ENCODE measurements at places on chromosomes 7 and 10.

GRCh38 chr10:79140085-79140793, 71.5 kb downstream of the ZMIZ1 start:
- no peak for DNase-seq

GRCh38 chr10:128498746-128499145, 372.5 kb upstream of the MKI67 start:
- DNase-seq: no peak

DNA sequence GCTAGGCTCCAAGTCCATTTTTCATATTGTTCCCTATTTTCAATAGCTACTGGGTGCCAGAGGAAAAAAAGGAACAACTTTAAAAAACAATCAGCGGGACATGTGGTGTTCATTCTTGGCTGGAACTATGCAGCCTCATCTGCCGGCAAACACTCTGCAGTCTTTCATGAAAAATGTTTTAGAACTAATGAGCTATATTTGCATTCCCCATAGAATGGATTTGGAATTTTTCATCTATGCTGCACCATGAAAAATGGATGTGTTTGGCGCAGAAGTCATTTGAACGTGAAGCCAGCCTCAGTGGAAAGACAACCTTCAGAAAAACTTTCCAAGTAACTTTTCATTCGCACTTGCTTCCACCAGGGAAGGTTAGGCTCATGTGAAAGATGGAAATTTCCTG, 270.5 kb downstream of the SKAP2 start:
- no peak for DNase-seq

- DNase-seq: no peak
Observed at GRCh38 chr7:158257516-158258410, 329.9 kb downstream of the PTPRN2 start.

GRCh38 chr7:79465551-79465950, 12.1 kb upstream of the MAGI2 start:
- no peak for DNase-seq

DNA sequence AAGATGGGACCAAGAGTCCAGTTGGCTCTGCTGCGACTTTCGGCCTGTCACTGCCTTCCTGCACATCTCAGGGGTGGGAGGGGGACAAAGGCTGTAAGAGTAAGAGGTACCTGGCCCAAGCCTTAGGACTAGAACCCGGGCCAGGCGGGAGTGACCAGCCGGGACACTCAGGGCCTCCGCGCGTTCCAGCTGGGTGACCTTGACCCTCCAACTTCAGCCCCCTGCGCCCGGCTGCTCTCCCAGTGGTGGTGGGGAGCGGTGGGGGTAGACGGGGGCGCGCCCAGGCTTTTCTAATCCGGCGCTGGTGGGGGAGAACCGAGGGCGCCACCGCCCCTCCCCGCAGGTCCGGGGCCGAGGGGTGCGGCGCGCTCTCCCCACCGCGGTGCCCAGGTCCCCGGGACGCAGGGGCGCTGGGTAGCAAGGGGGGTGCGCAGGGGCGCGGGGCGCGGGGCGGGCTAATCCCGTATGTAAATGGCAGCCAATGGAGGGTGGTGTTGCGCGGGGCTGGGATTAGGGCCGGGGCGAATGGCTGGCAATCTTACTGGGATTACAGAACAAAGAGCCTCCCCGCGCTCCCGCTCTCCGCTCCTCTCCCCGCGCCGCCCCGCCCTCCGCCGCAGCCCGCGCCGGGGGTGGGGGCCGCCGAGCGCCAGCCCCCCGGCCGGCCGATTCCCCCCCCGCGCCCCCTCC, at the start of gene GTF2IRD1:
Gene GTF2IRD1, plus strand, starts transcription at position 585 of the 690 bp plus-strand sequence. CDS start 54,175 bp downstream, outside the sequence.
- DNase-seq: peak; percentile 58

GRCh38 chr10:80477813-80478212, 23.7 kb downstream of the TSPAN14 start:
- DNase-seq: no peak

GRCh38 chr7:128091106-128091505, 59.9 kb upstream of the LRRC4 start:
- no peak for DNase-seq

DNA sequence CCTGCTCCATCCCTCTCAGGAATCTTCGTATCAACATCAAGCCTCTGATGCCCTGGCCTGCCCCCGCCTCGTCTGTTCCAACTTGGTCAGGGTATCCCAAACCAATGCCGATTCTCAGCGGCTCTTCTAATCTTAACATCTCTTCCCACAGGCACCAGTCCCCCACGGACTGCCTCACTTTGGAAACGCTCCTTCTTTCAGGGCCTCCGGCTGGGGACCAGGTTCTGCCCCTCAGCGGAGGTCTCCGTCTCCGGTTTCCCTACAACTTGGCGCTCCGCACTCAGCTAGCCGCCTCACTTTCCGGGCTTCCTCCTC, 488 bp downstream of the ABCF2 start:
- no peak for DNase-seq

DNA sequence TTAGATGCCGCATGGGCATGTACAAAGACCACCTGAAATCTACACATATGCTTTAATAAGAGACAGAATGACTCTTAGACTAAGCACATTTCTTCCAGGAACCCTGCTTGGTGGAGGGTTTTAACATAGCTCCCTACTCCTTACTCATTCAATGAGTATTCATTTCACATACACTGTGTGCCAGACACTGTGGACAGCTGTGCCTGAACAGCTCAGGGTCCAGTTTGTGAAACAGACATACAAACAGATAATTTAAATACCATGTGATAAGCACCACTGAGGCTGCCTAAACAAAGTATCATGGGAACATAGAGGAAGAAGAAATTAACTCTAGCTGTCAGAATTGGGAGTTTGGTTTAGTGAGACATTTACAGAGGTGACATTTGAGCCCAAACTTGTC, 65.2 kb upstream of the ITPRID1 start:
- no peak for DNase-seq

- no peak for DNase-seq
Observed at GRCh38 chr7:106065575-106066500, 46.3 kb downstream of the SYPL1 start.

DNA sequence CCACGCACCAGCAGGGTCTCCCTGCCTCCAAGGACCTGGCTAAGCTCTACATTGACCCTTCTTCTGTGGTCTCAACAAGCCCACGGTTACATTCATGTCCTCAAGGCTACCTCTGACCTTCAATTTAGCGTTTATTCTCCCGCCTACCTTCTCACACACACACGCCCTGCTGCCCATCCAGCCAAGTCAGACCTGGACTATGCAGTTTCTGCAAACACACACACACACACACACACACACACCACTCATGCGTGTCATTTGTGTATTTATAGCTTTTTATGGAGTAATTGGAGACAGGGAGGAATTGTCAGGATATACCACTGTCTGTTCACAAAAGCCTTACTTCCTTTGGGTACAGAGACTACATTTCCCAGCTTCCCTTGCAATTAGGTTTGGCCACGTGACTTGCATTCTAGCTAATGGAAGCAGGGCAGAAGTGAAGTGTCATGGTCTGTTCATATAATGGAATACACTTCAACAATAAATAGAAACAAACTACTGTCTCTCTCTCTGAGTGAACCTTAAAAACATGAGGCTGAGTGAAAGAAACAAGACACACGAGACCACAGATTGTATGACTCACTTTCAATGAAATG, 53.8 kb upstream of the CPXM2 start:
- no peak for DNase-seq

DNA sequence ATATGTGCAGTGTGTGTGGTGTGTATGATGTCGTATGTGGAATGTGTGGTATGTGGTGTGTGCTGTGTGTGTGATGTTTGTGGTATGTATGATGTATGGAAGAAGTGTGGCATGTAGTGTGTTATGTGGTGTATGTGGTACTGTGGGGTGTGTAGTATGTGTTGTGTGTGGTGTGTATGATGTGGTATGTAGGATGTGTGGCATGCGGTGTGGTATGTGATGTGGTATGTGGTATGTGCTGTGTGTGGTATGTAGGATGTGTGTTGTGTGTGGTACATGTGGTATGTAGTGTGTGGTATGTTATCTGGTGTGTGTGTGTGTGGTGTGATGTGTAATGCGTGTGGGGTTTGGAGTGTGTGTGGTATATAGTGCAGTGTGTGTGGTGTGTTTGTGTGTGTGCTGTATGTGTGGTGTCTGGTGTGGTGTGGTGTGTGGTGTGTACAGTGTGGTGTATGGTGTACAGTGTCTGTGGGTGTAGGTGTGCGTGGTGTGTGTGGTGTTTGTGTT, 129.6 kb downstream of the ATP6V0E2 start:
- no peak for DNase-seq

DNA sequence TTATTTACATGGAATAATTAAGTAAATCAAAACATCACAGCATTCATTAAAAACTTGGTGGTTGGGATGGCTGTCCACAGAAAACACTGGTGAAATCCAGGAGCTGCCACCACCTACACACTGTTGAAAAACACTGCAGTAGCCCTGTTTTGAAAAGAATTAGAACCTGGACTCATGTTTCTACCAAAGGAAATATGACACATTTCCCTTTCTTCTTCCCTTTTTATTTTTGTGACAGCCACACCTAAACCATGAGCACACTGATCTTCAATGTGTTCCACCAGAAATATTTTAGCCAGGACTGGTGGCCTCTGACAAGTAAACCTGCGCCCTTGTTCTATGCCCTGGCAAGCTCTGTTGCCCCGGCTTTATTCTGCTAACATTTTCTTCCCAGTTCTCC, 3.3 kb downstream of the TMEM140 start:
- DNase-seq: no peak

DNA sequence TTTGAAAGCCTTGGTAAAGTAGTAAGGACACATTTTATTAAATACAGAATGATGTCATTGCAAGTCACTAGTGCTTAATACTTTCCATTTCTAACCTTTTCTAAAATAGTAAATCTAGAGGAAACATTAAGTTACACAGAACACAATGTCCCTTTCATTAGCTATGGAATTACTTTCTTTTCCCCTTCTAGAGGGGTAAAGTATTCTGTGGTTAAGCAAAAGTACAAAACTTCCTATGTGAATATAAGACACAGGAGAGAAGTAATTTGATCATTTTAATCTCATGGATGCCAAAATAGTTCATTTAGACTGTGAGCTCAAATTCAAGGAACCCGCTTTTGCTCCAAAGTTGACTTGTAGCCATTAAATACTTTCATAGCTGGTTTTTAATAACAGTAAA, 49.8 kb downstream of the SEMA3E start:
- no peak for DNase-seq

DNA sequence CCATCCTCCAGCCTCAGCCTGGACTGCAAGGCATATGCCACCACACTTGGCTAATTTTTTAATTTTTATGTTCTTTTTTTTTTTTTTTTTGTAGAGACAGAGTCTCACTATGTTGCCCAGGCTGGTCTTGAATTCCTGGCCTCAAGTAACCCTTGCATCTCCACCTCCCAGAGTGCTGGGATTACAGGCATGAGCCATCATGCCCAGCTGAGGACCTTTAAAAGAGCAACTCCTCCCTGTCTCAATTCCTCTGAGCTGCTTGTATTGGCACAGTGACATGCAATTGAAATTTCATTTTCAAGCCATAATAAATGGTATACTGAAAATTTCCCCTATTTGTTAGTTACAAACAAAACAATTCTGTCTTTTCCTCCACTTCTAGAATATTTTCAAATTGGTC, 19.5 kb downstream of the DNAJB9 start:
- no peak for DNase-seq

- DNase-seq: no peak
Observed at GRCh38 chr7:16223963-16224707, 197.2 kb downstream of the CRPPA start.

- DNase-seq: no peak
Observed at GRCh38 chr7:44891791-44892190, 6.5 kb upstream of the PURB start.

GRCh38 chr7:26705567-26705966, 158.8 kb downstream of the SKAP2 start:
- DNase-seq: peak; percentile 82

DNA sequence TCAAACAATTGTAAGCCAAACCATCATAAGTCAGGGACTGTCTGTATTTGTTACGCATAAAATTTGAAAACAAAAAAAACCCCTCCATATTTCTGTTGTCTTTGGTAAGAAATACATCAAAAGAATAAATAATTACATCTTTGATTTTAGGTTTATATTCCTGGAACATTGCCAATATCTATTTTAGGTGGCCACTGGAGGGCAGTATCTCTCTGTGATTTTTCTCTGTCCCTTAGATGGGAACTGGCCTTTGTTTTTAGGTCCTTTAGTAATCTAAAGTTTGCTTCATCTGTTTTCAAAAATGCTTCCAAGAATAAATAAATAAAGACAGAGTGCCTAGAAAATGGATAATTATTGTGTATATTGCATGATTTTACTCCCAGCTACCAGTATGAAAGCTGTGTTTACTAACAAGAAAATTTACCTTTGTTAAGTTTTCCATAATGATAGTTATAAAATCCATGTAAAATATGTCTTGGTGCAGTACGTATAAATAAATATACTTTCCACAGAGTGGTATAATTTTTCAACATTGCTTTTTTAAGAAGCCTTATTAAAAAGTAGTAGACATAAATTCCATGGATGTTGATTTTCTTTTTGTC, 64.2 kb downstream of the PHYHIPL start:
- no peak for DNase-seq

DNA sequence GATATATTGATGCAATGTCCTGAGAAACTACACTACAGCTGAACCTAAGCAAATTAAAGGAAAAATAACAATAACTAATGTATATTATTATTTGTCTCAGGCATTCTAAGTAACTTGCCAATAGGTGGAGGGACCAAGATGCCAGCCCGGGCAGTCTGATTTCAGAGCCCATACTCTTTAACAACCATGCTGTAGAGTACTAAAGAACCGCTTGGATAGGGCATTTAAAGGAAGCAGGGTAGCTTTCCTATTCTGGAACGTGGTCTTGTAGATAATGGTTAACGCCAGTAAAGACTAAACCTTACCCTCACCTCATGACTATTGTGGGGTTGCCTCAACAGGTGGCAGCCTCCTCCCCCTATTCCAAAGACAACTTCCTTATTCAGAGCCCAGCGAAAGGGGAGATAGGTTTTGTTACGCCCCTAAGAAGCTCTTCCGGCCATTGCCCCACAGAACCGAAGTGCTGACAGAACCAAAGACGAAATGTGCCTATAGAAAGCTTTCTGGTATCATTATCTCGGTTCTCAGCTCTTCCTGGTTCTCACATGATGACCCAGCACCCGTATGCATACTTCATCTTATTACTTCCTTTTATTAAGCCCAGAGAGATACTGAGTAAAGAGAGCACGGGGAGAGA, 707 bp upstream of the C1GALT1 start:
- peak; percentile 34 for DNase-seq

DNA sequence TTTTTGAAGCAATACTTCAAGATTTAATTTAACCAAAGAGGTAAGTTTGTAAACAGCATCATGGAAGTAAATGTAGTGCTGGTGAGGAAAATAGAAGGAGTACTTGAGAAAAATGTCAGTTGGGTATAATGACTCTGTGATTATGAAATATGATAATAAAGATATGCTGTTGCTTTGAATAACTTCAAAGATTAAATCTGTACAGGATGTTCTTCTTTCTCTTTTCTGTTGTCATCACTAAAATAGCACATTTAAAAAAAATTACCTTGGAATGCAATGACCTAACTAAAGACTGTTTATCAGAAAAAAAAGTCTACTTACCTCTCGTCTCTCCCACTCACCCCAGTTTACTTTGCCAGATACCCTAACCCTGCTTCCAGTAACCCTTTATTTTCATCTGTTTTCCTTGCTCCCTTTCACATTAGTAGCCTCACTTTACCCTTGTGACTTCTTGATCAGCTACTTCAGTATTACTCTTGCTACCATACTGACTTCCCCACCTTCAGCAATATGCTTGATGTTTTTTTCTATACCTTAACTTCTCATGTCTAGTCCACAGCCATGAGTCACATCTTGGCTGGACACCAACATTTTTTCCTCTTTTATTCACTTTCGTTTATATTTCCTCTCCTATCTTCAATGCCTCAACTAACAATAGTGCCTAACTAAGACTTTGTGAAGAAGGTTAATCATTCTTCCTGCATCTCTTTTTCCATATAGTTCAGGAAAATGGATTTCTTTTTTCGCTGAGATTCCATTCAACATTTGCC, 29.7 kb upstream of the TAS2R16 start:
- no peak for DNase-seq

GRCh38 chr10:58857251-58857805, 319.1 kb upstream of the PHYHIPL start:
- DNase-seq: no peak
